Activated naive CD4-positive, alpha-beta T cell treated with anti-CD3 and anti-CD28 coated beads for 36 hours (primary cell): ENCODE measurements at places on chromosomes 12 and 14. TPM values are rescaled to one million over a fixed set of nuclear protein-coding genes. Genes with fewer than 3 reads are reported as not detected.

GRCh38 chr14:22487401-22487800 is 101.6 kb downstream of the DAD1 start:
- no peak for DNase-seq

GRCh38 chr14:101495284-101495683 is 66.0 kb upstream of the DIO3 start:
- no peak for DNase-seq

GRCh38 chr14:61247935-61248334 is 33.2 kb downstream of the TMEM30B start:
- no peak for DNase-seq

DNA sequence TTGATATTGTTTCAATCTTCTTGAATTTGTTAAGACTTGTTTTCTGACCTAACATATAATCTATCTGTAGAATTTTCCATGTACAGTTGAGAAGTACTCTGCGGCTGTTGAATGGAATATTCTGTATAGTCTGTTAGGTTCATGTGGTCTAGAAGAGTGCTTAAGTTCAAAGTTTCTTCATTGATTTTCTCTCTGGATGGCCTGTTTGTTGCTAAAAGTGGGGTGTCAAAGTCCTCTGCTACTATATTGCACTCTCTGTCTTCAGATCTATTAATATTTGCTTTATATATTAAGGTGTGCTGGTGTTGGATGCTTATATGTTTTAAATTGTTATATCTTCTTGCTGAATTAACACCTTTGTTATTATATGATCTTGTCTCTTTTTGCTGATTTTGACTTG is 290.9 kb upstream of the STXBP6 start:
- DNase-seq, result no peak

- no peak for DNase-seq
Measured at GRCh38 chr12:55024575-55024974, 4.8 kb downstream of the NEUROD4 start.

GRCh38 chr12:6383572-6384498 is at the start of gene LTBR:
Gene LTBR, plus strand, starts transcription at chr12:6384162. Its CDS starts 197 bp downstream, at chr12:6384359.
- DNase-seq, result peak; percentile 38

GRCh38 chr12:99282086-99282485 is 365.5 kb upstream of the GARIN6 start:
- DNase-seq, result no peak

DNA sequence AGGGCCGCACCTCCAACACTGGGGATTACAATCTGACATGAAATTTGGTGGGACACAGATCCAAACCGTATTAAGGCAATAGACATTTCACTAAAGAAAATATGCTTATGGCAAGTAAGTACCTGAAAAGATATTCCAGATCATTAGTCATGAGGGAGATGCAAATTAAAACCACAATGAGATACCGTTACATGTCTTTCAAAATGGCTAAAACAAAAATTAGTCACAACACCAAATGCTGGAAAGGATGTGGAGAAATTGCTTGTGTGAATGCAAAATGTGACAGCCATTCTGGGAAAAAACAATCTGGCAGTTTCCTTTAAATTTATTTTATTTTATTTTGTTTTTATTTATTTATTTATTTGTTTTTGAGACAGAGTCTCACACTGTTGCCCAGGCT is 82.3 kb upstream of the PTGDR start:
- DNase-seq, result no peak

DNA sequence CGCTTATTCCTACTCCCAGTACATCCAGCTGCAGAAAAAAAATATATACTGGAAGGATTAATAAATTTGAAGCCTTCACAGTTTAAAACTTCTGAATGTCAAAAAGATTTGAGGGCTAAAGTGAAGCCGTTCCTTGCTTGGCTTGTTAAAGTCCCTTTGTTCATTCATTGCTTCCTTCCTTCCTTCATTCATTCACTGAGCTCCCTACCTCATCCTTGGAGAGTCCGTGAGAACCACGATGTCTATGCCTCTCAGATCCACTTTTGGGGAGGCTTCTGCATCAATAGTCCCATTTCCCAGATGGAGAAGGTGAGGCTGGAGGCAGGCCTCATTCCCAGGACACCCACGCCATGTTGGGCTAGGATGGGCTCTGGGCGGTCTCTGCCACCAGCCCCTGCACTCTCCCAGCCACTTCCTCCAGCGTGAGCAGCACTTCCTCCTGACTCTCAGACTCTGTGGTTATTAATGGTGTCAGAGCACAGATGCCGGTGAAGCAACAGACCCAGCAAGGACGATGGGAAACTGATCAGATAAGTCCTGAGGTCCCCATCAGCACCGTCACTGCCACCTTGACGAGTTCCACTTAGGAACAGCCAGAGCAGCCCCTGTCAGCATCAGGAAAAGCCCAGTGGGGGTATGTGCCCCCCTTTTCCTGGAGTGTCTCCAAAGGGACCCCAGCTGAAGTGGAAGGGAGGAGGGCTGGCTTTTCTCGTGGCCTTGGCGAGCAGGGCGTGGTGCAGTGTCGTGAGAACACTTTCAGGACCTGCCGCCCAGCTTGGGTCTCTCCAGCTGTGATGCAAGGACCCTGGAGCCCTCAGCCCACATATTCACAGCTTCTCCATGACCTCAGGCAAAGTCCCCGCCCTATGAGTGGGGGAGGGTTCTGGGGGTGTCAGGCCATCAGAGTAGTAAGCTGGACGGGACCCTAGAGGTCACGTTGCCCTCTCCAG is 21.2 kb downstream of the ASB2 start:
- peak; percentile 65 for DNase-seq

- no peak for DNase-seq
Measured at GRCh38 chr14:100110816-100111215, 45.6 kb downstream of the EVL start.

GRCh38 chr14:92994131-92994676 is 71.3 kb downstream of the CHGA start:
- DNase-seq, result no peak

DNA sequence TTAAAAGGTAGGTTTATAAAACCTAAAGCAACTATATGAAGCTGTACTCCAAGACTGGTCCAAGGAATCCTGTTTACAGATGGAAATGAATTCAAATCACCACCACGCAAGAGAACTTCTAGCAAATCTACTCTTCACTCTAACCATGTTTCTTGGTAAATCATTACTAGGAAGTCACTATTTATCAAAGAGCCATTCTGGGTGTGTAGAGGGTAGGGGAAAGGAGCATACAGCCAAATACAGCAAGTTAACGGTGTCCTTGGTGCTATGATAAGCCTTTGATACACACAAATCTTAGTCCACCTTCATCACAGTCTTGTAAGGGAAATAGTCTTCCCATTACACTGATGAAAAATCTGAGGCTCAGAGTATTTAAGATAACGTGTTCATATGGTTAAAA is 16.8 kb downstream of the NIN start:
- no peak for DNase-seq

DNA sequence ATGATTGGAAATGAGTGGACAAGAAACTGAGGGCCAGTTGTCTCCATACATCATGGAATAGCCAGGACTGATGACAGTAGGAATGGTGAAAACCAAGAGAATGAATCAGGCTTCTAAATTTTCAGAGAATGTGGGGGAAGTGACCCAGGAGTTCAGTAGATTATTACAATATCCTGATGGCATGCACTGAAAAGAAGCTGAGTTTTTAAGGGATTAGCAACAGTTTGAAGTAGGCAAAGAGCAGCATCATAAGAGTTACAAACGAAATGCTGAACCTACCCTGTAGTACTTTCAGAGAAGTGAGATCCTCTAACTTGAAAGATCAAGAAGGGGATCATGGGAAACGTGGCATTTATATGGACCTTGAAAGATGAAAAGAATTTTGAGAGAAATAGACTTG is 13.2 kb downstream of the SLC2A14 start:
- no peak for DNase-seq

DNA sequence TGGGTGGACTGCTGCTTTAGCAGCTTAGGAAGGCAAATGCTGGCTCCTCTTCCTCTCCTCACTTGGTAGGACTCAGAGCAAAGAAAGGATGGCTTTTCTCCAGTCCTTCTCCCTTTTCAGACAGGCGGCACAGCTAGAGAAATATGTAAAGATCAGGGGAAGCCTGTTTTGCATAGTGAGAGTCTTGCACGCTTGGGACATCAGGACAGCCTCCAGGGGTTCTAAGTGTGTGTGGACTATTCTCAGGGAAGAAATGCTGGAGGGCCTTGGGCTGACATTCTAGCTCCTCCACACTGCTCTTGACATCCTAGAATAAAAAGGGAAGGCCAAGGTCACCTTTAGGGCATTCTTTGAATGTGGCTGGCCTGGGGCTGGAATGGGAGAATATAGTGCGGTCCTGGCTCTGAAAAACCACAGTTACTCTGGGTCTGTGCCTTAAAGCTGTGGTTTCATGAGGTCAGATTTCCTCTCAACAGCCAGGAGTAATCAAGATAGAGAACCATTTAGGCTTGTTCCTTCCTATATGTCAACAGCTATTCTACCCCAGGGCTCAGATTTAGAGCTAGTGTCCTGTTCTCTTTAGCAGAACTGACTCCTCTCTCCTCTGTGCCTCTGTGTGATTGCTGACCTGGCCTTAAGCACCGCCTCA is 24.3 kb downstream of the CMA1 start:
- peak; percentile 32 for DNase-seq

DNA sequence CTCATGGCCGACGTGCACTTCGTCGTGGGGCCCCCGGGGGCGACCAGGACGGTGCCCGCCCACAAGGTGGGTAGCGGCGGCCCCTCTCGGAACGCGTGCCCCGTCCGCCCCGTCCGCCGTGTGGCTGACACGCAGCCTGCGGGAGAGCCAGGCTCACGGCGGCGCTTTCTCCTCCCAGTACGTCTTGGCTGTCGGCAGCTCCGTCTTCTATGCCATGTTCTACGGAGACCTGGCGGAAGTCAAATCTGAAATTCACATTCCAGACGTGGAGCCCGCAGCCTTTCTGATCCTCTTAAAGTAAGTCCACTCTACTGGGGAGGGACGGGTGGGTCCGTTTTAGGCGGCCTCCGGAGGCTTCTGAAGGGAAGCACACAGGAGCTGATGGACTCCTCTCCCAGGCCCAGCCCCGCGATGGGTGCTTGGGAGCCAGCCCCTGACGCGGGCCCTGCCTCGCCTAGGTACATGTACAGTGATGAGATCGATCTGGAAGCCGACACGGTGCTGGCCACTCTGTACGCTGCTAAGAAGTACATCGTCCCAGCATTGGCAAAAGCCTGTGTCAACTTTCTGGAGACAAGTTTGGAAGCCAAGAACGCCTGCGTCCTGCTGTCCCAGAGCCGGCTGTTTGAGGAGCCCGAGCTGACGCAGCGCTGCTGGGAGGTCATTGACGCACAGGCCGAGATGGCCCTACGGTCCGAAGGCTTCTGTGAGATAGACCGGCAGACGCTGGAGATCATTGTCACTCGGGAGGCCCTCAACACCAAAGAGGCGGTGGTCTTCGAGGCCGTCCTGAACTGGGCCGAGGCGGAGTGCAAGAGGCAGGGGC is 1.1 kb downstream of the BTBD6 start:
- no peak for DNase-seq

DNA sequence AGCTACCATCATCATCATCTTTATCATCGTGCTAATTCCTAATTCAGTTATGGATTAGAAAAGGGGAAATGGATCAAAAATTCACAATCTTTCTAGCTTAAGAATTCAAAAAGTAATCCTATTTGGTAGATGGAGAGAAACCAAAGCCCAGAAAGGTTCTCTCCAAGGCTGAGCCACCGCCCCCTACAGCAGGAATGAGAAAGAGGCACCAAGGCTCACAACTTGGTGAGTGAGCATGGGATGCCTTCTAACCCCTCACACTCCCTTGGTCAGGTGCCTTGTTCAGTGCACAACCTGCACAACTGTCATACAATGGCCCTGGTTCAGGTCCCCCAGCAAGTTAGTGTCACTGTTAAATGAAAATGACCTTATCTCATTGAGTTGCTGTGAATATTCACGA is 171.5 kb downstream of the ANO2 start:
- no peak for DNase-seq

- no peak for DNase-seq
Measured at GRCh38 chr14:73241481-73242165, 4.3 kb downstream of the PAPLN start.

DNA sequence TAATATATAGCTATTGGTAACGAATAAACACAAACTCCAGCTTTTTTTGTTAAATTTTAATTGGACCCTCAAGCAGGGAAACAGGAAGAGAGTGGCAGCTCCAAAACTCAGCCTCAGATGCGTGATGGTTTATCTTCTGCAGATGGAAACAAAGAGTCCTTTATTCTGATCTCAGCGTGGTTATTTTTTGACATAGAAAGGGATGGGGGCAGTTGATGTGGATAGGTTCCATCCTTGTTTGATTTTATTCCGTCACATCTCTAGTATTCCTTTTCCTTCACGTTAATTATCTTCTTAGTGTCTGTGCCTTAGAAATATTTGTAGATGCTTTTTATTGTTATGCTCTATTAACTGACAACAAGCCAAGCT is 447.6 kb upstream of the SEL1L start:
- DNase-seq, result no peak

- no peak for DNase-seq
Measured at GRCh38 chr12:102955926-102956737, 1.3 kb upstream of the ASCL1 start.

DNA sequence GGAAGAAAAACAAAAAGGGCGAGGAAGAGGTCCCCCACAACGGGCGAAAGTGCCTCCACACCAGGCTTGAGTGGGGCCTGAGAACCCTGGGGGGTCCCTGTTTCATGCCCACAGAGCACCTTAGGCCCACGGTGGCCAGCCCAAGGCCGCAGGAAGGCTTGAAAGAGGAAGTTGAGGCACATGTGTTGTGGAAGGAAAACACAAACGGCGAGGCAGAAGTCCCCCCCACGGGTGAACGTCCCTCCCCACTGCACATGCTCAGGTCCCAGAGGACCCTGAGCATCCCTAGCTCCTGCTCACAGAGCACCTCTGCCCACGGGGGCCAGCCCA is 371.5 kb downstream of the ALG10 start:
- DNase-seq, result no peak

GRCh38 chr12:106481246-106481645 is 101.6 kb upstream of the RFX4 start:
- no peak for DNase-seq

- DNase-seq, result no peak
Measured at GRCh38 chr12:110345176-110345661, 58.3 kb downstream of the ANAPC7 start.

GRCh38 chr12:62290846-62291245 is 30.6 kb downstream of the USP15 start:
- DNase-seq, result no peak

GRCh38 chr12:118645219-118645618 is 268.9 kb downstream of the SUDS3 start:
- peak; percentile 25 for DNase-seq

GRCh38 chr14:44388306-44388705 is 118.8 kb downstream of the FSCB start:
- no peak for DNase-seq

ANO2 gene
- total RNA-seq, result not detected

CCDC175 gene
- total RNA-seq, result not detected

KRT79 gene
- not detected for total RNA-seq

TSPAN9 gene
- total RNA-seq, result 0.72 TPM

ABCD2 gene
- total RNA-seq, result 8.6 TPM

IFNG gene
- total RNA-seq, result 49.1 TPM

EEA1 gene
- total RNA-seq, result 15.6 TPM

REP15 gene
- 0.19 TPM for total RNA-seq

PRH2 gene
- not detected for total RNA-seq

COX8C gene
- 0.43 TPM for total RNA-seq

PLEKHG7 gene
- not detected for total RNA-seq

GRIN2B gene
- not detected for total RNA-seq

TEX52 gene
- not detected for total RNA-seq

IRAK3 gene
- 0.32 TPM for total RNA-seq

NTS gene
- total RNA-seq, result not detected

ZDHHC22 gene
- not detected for total RNA-seq

NEUROD4 gene
- total RNA-seq, result not detected

KRT74 gene
- total RNA-seq, result not detected
